ENCODE measurements at places on chromosomes 12 and 14.

GRCh38 chr12:105933671-105934665 lies 204.8 kb downstream of the NUAK1 start:
- DNase-seq = no peak

DNA sequence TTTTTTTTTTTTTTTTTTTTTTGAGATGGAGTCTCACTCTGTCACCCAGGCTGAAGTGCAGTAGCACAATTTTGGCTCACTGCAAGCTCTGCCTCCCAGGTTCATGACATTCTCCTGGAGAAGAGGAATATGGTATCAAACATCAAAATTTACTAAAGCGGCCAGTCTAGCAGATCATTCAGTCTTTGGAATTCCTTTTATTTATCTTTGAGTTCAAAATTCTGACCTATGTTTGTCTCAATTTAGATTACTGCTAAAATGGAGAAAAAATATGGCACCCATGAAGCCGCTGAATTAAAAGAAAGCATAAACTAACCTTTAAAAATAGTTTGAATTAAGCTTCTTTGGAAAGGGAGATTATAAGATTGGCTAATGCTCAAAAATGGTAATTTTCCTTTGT lies 64.5 kb upstream of the EGLN3 start:
- DNase-seq = no peak

GRCh38 chr12:40522837-40523236 lies 169.4 kb upstream of the CNTN1 start:
- DNase-seq = no peak

- DNase-seq = no peak
Measured at GRCh38 chr12:125050446-125050845, 14.8 kb upstream of the AACS start.

DNA sequence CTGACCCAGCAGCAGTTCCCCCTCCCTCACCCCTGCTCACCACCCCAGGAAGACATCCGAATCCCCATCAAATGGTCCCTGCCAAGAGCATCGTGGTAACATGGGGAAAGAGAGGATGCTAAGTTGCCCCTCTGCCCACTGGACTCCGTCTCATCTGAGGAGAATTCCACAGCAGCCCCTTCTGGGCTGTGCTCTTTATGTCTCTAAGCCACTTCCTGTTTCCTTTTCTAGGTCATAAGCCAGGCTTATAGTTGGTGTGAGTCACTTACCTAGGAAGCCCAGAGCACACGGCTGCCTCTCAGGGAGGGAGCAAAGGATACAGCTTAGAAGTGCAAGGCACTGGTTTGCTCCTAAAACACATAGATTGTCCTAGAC lies 76.0 kb downstream of the VCPKMT start:
- no peak for DNase-seq

GRCh38 chr12:47881051-47881450 lies 23.7 kb downstream of the VDR start:
- DNase-seq = no peak

- no peak for DNase-seq
Measured at GRCh38 chr14:73263606-73264005, 26.3 kb downstream of the PAPLN start.

DNA sequence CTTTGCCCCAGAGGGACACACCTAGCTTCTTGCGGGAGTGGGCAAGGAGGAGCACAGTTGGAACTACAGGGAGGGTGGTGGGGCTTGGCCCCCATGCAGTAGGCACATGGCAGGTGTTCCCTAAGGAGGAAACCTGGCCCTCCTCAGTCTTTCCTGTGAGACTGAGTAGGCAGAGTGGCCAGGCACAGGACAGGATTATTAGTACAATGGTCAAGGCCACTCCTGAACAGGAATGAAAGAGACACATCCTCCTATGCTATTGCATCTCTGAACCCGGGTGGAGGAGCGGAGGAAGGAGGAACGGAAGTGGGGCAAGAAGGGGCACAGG lies 846 bp downstream of the MYO1A start:
- DNase-seq = no peak

DNA sequence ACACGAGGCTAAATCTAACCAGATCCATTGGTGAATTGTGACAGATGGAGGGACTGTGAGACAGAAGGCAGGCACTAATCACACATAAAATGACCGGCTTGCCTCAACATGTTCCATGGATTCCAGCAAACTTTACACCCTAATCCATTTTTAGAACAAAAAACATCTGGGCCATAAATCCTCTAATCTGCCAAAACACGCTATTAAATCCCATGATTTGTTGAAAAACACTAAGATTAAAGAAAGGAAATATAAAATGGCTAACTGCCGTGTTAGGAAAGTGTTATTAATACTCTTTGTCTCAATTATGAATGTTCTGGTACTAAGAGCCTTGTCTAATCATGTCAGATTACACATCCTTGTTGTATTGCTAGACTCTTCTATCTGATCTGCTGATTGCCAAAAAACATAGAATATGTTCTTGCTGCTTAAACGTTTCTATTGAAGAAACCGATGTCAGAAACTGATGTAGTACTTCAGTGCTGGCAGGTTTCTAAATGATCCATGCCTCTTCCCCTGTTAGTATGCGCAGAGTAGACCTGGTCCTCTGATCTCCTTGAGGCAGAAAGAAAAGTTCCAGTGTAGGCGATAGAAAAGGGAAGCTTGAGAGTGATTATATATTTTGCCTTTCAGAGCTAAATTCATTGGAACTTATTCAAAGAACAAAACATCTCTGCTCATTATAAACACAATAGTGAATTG lies 384.9 kb downstream of the SOX5 start:
- DNase-seq = no peak

DNA sequence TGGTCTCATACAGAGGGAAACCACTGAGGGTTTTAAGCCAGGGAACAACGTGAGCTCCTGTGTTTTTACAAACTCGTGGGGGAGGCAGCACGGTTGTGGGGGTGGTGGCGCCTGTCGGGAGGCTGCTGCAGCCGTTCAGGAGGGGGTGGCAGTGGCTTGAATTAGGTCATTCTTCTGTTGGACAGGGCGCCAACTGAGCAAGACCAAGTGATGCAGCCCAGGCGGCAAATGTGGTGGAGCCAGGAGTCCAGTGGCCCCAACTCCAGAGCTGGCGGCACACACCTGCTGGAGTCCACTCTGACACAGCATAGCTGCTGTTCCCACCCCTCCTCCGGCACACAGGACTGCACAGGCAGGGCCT lies 27.8 kb downstream of the FBRSL1 start:
- no peak for DNase-seq

Measured in activated CD8-positive, alpha-beta memory T cell treated with anti-CD3 and anti-CD28 coated beads for 4 hours (primary cell).